Esophagus squamous epithelium (tissue), 5 donors: ENCODE measurements at places on chromosomes 2 and 18.

DNA sequence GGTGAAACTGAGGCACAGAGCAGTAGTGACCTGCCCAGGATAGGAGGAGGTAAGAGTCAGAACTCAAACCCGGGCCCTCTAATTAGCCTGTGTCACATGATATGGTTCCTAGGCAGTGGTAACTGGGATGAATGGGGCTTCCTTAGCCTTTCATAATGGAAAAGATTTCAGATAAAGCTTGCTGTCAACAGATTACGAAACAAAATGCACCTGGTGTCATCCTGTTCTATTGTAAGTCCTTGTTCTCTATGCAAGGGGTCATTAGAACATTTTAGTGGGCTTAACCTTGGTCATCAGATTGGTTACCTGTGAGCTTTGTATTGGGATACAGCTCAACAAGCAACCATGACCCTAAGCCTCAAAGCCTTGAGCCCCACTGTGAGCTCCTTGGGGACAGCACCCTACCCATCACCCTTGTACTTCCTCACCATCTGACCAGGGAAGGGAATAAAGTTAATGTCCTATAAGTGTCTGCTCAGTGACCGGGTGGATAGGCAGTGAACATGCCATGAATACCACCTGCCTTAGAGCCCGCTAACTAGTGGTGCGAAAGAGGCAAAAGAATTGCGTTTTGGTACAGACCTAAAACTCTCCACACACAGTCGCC, 70.3 kb upstream of the RMDN2 start:
- DNase-seq: no peak

DNA sequence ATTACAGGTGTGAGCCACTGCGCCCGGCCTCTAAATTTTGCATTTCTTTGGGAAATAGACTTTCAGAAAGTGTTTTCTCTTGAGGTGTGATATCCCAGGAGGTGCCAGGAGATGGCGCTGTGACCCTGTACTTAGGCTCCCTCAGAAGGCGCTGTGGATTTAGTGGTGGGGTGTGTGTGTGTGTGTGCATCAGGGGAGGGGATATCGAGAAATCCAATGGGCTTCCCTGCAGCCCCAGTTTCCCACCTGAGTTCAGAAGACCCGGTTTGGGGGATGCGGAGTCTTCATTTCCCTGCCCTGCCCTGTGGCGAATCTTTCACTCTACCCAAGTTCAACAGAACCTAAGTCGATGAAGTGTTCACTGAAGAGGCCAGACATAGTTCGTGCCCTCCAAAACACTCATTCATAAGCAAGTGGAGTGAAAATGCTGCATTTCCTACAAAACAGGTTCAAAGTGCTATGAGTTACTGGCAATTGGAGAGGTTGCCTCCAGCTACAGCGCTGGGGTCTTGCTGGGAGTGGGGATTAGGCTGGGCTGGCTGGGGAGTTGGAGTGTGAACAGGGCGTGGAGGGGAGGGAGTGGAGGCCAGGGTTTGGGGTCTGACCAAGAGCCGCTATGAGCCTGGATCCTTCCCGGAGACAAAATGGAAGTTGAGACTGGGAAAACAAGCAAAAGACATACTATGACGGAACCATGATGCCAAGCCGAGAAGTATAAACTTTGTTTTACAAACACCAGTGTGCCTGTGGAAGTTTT, 6.5 kb upstream of the WNT6 start:
- no peak for DNase-seq

DNA sequence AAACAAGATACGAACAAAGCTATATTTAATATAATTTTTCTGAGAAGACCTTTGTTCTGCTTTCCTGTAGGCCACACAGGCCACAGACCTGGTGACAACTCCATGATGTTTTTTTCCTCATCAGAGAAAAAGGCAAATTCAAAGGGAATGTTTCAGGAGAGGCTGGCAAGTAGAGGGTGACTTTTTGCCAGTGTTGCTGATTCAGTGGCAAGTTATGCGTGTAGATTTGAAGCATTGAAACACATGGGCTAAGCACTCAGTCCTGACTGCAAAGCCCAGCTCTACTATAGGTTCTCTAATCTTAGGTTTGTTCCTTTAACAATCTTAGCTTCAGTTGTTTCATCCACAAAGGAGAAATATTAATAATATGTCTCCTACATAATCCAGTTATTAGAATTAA, 499.8 kb downstream of the SUCLG1 start:
- no peak for DNase-seq

GRCh38 chr2:168686452-168687191, 115.8 kb upstream of the NOSTRIN start:
- no peak for DNase-seq

- DNase-seq: no peak
Observed at GRCh38 chr2:6826081-6826913, 39.4 kb downstream of the CMPK2 start.

DNA sequence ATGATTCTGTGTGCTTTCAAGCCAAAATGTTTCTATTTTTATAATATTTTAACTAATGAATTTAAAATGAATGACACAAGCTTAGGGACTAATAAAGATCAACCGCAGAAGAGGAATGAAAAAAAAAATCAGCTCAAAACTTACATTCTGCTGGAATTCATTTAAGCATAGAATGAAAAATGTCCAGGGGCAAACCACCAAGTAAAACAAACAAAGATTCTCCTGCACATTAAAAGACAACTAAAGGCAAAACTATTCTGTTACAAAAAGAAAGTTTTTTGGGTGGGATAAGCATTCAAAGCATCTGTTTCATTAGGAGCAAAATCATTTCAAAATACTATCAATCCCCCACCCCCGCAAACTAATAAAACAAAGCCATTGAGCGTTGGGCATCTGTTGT, 99.3 kb upstream of the SOX11 start:
- no peak for DNase-seq

DNA sequence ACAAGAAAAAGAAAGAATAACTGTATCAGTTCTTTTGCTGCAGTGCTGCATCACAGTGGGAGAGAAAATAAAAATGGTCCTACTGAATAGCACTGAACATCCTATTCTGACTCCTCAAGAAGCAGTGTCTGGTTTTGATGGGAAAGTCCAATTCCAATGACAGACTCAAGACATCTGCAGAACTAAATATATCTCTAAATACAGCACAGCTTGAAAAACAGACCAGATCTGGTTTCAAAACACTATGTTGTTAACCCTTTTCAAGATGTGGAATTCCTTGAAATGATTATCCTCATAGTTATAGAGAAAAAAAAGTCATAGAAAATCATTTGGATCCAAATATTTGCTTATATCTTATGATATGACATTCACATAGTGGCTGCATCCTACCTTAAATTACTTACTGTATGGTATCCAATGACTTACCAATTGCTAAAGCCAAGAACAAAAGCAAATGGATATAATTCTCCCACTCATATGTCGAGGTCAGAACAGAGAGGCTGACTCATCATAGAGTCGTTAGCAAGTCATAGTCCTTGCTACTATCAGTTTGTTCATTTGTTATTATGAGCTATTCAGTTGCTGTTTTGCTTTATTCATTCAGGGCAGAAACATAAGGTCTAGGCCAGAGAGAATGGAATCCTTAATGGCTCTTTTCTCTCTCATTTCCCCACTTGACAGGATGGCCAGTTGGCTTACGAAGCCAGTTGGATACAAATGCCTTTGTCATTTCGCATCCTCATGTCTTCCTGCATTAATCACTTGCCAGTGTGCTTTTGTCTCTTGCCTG, 62.5 kb upstream of the ACVR2A start:
- no peak for DNase-seq

- DNase-seq: no peak
Observed at GRCh38 chr2:236040600-236041328, 127.4 kb downstream of the GBX2 start.

- DNase-seq: no peak
Observed at GRCh38 chr2:147569426-147569825, 275.4 kb upstream of the ACVR2A start.

DNA sequence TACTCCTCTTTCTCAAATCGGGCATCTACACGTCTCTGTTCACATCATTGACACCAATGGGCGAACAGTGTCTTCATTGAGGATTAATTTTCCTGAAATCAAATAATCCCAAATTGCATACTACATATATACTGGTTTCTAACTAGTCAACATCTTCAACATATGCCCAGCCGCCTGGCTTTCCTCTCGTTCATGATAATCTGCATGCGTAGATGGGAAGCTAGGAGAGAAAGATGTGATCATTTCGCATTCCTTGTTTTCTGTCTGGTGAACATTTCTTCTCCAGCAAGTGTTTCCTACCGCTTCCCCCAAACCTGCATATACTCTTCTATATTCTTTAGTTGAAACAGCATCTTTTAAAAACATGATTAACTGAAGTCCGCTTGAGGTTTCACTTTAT, 7.4 kb downstream of the TWIST2 start:
- DNase-seq: no peak

- DNase-seq: no peak
Observed at GRCh38 chr2:99727199-99727598, 237.4 kb upstream of the REV1 start.

GRCh38 chr2:155525199-155525598, 807.3 kb downstream of the NR4A2 start:
- DNase-seq: no peak

DNA sequence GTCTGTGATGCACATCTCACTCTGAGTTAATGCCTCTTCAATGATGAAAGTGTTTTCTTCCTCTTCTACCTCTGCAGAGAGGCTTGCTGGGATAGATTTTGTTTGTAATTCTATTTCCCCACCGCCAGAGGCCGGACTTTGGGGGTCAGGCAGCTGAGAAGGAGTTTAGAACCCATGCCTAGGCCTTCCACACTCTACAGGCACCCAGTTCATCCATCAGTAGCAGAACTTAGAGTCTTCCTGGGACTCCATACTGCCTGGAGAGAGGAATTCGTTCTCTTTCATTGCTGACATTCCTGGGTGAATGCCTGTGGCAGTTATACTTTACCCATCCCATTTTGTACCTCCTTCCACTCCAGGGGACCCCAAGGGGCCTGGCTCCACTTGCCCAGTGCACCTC, 9.1 kb downstream of the TPRKB start:
- DNase-seq: no peak

GRCh38 chr18:13267431-13267873, 48.9 kb downstream of the LDLRAD4 start:
- DNase-seq: no peak

DNA sequence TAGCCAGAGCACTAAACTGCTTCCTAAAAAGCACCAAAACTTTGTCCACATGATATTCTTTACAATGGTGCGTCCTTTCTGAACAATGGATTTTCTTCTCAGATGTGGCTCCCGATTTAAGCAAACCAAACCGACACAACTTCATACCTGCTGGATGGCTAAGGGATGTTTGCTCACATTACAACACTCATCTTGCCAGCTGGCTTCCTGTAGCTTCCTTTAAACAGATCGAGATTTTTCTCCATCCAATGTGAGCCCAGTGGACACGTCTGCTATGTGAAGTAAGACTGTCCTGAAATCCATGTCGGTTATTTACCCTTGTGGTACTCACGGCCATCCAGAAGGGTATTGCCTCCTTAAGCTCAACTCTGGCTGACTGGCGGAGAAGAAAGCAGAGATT, 126.5 kb downstream of the MAPK4 start:
- no peak for DNase-seq

DNA sequence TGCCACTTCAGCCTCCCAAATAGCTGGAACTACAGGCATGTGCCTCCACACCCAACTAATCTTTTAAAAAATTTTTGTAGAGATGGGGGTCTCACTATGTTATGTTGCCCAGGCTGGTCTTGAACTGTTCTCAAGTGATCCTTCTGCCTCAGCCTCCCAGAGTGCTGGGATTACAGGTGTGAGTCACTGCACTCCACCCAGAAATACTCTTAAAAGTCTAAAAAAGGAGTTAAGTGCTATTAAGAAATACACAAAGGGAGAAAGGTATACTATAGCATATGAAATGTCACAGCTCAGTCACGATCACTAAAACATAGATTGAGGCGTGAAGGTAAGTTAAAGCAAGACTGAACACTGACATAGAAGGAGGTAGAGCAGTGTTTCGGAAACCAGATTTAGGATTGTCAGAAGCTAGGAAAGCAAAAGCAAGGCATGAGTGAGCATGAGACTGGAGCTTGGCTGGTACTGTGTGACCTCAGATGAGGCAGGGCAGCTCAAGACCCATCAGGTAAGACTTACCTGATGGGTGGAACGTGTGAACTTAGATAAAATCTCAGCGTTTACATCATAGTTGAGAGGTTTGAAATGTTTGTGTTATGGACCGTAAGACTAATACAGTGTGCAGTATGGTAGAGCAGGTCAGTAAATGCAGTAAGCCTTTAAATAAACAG, 9.2 kb downstream of the CCNYL1 start:
- DNase-seq: no peak

DNA sequence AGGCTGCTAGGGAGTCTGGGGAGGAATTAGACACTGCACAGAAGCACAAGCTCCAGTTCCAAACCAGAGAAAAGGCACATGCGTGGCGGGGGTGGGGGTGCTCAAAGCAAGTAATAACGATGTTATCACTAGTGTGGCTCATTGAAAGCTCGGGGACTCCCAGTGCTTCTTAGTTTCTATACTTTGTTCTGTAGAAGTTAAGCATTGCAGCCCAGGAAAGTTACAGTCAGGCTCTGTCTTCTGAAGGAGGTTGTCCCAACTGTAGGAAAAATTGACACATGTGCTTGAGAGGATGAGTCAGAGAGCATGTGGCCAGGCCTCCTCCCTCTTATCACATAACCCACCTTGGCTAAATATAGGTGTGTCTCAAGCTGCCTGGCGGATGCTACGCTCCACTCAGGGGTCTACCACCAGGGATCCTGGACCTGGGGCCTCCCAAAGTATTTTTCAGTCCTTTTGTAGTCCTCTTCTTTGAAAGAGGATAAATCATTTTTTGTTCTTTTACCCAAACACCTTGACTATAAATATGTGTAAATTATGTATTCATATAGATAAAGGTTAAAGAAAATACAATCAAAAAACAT, 3.8 kb downstream of the GALNT5 start:
- DNase-seq: no peak

GRCh38 chr2:157743051-157743450, 114.4 kb upstream of the ACVR1C start:
- DNase-seq: no peak

DNA sequence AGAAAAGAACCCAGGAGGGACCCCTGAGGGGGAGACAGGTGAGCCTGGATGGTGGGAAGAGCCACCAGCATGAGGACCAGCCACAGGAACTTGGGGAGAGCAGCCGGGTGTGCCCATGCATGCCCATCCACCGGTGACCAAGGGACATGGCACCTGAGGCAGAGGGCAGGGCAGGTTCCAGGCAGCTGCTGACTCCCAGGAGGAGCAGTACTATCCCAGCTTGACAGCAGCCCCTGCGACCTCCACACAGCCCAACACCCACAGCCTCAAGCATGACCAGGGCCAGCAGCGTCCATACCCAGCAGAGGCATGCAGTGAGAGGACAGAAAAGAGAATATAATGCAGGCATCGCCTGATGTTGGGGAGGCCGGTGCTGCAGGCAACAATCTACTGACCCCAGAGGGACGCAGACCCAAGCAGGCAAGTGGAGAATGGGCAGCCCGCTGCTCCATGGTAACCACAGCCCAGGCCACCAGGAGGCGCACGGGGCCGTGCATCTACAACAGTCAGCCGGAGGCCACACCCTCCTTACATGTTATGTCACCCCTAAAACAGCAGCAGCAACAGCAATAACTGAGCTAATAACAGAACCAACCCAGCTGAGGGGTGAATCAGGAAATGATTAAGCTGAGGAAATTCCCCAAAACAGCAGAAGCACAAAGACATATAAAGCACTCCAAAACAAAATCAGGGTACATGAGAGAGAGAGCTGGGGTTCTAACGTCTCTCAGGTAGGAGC, 44.1 kb downstream of the ANKMY1 start:
- peak; percentile 52 for DNase-seq

- DNase-seq: no peak
Observed at GRCh38 chr2:85183076-85183475, 49.9 kb downstream of the TCF7L1 start.
